ENCODE measurements at places on chromosomes 11 and 22.
A peak's percentile ranks its signal among the peaks of the same experiment; 100 is the strongest.

GRCh38 chr22:29380856-29381255 is 7.5 kb downstream of the AP1B1 start:
- DNase-seq: no peak

- DNase-seq: no peak
Observed at GRCh38 chr11:45037434-45038005, 86.8 kb upstream of the TP53I11 start.

GRCh38 chr11:111836162-111836561 is 35.2 kb downstream of the ALG9 start:
- DNase-seq: no peak

GRCh38 chr22:43109921-43110443 is 568 bp upstream of the BIK start:
- no peak for DNase-seq

GRCh38 chr22:30822216-30823014 is 127.7 kb downstream of the OSBP2 start:
- DNase-seq: no peak

- no peak for DNase-seq
Observed at GRCh38 chr22:39362271-39362670, 12.5 kb downstream of the SYNGR1 start.

GRCh38 chr11:47183031-47183856 is 3.0 kb downstream of the PACSIN3 start:
- DNase-seq: no peak

GRCh38 chr11:105315287-105315686 is 175.7 kb upstream of the CARD18 start:
- DNase-seq: no peak

- no peak for DNase-seq
Observed at GRCh38 chr22:17988800-17989513, 35.4 kb downstream of the MICAL3 start.

- DNase-seq: no peak
Observed at GRCh38 chr22:36946421-36947158, 33.2 kb downstream of the CSF2RB start.

DNA sequence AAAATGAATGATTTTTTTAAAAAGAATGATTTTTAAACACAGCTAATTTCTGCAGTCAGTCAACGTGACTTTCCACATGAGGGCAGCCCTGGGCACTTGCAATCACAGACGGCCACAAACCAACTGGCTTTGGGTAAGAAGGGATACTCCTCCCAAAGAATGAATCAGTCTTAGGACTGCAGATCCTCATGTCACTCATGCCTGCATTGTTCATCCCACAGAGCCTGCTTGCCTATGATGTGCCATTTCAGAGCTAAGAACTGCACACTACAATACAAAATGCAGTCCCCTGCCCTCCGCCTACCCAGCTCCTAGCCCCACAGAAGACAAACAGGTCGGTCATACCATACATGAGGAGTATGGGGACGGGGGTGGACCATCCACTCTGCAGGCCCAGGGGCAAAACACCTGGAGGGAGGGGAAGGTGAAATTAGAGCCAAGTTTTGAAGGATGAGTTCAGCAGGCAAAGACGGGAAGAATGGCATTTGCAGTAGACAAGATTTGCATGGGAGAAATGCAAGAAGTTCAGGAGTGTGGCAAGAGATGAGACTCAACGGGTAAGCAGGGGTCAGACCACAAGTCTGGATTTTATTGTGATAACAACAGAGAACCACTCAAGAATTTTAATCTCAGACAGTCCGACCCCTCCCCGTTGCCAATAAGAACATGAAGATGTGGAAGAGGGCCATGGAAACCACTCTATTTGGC is 24.7 kb downstream of the PACSIN2 start:
- DNase-seq: no peak

DNA sequence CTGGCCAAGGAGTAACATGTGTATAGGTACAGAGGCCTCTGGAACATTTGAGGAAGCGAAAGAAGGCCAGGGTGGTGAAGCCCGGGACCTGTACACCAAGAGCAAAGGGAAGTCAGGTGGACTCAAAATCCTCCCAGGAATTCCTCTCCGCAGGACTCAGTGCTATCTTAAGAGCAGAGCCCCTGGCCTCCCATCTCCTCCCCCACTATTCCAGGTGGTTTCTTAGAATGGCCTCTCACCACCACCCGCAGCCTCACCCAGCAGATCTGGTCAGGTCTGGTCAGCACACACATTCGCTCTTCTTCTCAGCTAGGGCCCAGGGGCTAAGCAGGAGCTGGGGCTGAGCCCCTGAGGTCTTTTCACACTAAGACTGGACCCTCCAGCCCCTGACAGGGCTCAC is 59.1 kb downstream of the SCGB1A1 start:
- no peak for DNase-seq

- DNase-seq: peak; percentile 97
Observed at GRCh38 chr22:36409911-36410756, 22.4 kb upstream of the MYH9 start.

- DNase-seq: no peak
Observed at GRCh38 chr11:75133976-75134375, 16.9 kb upstream of the SLCO2B1 start.

DNA sequence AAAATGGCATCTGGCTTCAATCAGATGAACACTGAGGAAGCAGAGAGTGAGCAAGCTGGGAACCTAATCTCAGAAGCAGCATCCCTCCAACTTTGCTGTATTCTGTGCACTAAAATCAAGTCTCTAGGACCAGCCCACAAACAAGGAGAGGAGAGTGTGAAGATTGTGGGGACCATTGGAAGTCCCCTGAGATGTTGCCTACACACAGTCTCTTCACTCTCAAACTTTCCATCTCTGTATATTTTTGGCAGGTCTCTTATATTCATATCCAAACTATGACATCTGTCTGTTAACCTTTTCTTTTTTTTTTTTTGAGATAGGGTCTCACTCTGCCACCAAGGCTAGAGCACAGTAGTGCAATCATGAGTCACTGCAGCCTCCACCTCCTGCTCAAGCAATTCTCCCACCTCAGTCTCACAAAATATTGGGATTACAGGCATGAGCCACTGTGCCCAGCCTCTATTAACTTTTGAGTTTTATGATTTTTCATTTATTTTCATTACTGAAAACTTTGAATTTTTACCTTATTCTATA is 1096.4 kb downstream of the TBC1D22A start:
- no peak for DNase-seq

DNA sequence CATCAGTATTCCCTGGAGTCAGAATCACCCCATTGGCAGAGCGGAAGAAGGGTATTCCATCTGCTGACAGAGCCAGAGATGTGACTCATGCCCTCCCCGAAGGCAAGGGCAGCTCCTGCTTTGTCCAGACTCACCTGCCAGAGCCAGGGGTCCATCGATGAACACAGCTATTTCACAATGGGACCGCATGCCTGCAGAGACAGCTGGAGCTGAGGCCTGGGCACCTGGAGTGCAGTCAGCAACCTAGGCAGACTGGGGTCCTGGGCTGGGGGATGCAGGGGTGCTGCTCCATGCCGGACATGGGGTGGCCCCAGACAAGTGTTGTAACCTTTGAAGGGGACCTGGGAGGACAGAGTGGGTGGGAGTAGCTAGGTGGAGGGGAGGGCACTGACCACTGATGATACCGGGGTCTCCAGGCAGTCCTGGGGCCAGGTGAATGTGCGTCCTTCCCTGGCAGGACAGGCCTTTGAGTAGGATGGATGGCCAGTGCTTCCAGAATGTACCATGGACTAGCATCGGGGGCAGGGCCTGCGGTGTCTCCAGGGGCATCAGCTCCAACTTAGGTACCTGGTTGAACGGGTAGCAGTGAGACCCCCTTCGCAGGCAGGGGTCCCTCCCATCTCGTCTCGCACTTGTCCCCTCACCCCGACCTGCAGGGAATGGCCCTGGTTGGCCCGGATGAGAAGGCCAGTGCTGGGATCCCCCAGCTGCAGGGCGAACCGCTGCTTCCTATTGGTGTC is 1.7 kb downstream of the TRPT1 start:
- no peak for DNase-seq

- no peak for DNase-seq
Observed at GRCh38 chr11:119469506-119469905, 46.5 kb upstream of the THY1 start.

DNA sequence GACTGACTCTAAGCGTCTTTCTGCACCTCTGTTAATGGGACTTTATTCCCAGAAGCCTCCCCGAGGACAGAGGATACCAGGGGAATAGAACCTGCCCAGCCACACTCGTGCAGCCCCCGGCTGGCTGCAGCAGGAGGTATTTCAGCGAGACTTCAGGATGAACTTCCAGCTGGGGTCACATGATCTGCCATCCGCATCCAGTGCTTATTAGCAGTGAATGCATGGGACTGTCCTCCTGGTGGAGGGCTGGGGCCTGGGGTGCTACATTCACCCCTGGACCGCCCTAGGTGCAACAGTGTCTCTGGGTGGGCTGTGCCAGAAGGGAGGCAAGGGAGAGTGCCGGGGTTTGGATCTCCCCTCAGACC is 1.6 kb downstream of the DUSP8 start:
- no peak for DNase-seq

GRCh38 chr11:7457211-7457610 is 28.1 kb upstream of the OLFML1 start:
- no peak for DNase-seq

- DNase-seq: no peak
Observed at GRCh38 chr11:18526130-18526520, 617 bp downstream of the TSG101 start.

DNA sequence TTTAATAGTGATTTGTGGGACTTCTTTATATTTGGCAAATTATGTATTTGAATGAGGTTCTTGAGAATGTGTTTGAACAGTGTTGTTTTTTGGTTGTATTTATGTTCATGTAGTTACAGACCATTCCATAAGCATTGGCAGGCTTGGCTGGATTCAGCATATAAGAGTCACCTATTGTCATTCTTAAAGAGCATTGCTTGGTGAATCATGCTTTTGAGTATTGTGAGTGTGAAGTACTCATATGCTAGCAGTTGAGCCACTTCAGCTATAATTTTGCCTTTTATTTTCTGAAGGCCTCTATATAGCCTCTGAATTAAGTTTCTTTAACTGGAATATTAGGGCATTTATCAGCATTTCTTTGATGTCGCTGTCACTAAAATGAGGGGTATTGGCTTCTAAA is 110.0 kb upstream of the GAL start:
- DNase-seq: no peak

DNA sequence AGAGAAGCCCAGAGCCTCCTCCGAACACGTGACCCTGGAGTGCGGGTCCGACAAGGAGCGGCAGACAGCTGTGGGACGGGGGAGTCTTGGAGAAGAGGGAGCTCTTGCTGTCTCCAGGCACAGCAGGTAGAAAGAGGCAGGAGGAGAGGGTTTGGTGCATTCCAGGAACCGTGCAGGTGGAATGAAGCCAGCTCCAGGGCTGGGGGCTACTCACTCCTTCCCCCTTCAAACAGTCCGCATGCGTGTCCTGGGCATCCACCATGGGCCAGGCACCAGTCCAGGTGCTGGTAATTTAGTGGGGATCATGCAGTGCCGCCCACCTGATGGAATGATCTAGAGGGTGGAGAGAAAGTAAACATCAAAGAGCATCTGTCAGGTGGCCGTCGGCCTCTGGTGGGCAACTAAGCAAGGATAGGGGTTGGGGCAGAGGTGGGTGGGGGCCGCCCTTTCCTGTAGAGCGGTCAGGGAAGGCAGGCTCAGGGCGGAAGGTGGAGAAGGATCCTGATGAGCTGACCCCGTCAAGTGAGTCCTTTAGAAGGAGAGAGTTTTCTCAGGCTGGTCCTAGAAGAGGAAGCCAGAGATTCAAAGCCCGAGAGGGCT is 850.0 kb downstream of the TBC1D22A start:
- DNase-seq: no peak

All from NCI-H1930 (cell line).